ENCODE measurements at places on chromosomes 6 and 20.

- DNase-seq: no peak
Measured at GRCh38 chr20:19045371-19045770, 167.1 kb upstream of the SLC24A3 start.

DNA sequence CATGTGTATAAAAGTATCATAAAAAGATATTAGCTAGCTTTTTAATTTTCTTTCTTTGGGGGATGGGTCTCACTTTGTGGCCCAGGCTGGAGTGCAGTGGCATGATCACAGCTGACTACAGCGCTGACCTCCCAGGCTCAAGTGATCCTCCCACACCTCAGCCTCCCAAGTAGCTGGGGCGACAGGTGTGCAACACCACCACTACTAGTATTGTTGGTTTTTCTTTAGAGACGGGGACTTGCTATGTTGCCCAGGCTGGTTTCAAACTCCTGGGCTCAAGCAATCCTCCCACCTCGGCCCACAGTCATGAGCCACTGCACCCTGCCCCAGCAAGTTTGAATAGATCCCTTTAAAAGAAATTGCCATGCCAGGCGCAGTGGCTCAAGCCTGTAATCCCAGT is 6.5 kb downstream of the TCFL5 start:
- DNase-seq: no peak

GRCh38 chr6:63599243-63599642 is 27.0 kb downstream of the LOC128125822 start:
- DNase-seq: no peak

DNA sequence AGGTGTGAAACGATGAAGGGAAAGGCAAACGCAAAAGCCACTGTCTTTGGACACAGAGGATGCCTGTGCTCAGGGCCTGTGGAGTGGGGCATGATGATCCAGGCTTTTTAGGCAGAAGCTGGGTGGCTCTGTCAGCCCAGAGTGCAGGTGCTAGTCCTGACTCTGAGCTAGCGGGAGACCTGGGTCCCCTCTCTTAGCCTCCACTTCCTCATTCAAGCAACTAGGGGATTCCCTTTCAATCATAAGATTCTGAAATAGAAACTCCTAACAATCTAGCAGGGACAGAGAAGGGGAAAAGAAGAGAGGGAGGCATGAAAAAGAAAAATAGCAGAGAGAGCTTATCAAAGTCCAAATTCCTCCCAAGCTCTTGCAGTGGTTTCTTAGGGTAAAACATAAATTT is 7.6 kb upstream of the HIVEP2 start:
- no peak for DNase-seq

GRCh38 chr6:147117011-147117410 is 87.2 kb upstream of the STXBP5 start:
- DNase-seq: no peak

- no peak for DNase-seq
Measured at GRCh38 chr20:59307270-59307669, 6.9 kb downstream of the EDN3 start.

DNA sequence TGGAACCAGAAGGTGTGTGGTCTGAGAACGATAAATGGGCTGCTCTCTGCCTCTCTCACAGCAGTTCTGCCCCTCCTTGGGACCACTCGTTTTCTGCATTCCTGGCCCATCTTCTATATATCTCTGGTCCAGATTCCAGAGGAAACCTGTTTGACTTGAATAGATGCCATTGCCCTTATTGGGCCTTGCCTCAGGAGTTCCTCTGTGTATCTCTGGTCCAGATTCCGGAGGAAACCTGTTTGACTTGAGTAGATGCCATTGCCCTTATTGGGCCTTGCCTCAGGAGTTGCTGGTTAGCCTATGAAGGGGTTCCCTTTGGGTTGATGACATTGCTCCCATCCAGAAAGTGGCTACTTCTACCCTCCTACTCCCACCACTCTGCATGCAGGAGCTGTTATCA is 189.4 kb downstream of the SLC16A10 start:
- no peak for DNase-seq

- DNase-seq: no peak
Measured at GRCh38 chr6:129694036-129694435, 15.9 kb downstream of the ARHGAP18 start.

- DNase-seq: peak; percentile 69
Measured at GRCh38 chr6:46510651-46511050, 19.4 kb upstream of the RCAN2 start.

DNA sequence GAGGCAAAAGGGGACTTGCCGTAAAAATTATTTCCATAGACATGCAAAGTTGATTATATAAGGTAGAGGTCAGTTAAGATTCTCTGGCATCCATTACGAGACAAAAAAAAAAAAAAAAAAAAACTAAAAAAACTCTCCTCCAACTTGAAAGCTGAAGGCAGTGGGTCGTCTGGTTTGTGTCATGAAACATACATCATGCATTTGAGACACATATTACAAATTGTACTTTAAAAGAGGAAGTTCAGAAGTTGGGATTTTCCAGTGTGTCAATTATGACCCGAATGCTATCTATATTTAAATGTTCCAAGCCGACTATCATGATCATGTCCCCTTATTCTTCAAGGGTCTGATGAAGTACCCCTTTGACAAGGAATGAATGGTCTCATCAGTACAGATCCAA is 125.1 kb downstream of the ZNF217 start:
- no peak for DNase-seq

- DNase-seq: no peak
Measured at GRCh38 chr6:161575523-161576254, 301.8 kb upstream of the AGPAT4 start.

DNA sequence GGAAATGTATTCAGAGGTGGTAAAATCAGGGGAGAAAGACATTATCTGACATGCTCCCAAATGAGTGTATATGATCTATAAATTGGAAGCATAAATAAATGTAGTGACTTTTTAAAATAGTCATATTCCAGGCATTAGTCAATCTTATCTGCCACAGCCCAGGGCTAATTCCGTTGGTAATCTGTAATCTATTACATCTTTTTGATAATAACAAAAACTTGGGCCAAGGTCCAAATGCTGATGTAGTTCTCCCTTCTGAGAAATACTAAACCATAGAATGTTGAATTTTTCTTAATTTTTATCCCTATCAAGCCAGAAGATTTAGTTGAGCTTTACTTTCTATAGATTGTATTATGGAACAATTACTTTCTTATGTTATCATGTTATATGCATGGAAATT is 1279.8 kb downstream of the EPHA7 start:
- DNase-seq: no peak

DNA sequence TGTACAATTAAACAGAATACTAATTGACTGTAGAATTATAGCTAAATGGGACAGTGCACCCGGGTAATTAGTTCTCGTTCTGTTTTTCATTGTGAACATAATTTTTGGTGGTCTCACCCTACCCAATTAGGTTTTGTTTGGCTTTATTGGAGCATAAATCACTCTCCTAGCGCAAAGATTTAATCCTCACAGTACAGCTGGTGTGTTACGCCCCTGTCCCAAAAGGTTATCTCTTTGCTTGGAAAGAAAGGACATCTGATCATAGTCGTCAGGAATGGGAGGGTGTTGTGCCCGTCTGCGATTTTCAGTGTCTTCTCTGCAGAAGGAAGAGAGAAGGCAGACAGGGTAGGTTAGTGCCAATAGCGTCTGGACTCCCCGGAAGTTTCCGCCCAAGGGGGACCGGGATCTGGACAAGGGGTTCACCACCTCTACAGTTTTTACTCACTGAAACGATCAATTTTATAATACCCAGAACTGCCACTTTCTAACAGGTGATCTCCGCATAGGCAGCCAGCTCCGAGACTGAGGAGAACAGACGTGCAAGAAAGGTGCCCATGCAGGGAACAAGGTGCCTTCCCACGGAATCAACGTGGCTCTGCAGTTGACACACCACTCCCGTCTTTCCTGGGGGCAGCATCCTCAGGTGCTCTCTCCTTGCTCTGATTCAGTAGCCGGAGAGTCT is 617.4 kb upstream of the CDH4 start:
- DNase-seq: no peak

GRCh38 chr6:35011096-35012041 is 122.3 kb downstream of the ANKS1A start:
- no peak for DNase-seq

- DNase-seq: no peak
Measured at GRCh38 chr20:48411919-48412522, 415.8 kb downstream of the PREX1 start.

DNA sequence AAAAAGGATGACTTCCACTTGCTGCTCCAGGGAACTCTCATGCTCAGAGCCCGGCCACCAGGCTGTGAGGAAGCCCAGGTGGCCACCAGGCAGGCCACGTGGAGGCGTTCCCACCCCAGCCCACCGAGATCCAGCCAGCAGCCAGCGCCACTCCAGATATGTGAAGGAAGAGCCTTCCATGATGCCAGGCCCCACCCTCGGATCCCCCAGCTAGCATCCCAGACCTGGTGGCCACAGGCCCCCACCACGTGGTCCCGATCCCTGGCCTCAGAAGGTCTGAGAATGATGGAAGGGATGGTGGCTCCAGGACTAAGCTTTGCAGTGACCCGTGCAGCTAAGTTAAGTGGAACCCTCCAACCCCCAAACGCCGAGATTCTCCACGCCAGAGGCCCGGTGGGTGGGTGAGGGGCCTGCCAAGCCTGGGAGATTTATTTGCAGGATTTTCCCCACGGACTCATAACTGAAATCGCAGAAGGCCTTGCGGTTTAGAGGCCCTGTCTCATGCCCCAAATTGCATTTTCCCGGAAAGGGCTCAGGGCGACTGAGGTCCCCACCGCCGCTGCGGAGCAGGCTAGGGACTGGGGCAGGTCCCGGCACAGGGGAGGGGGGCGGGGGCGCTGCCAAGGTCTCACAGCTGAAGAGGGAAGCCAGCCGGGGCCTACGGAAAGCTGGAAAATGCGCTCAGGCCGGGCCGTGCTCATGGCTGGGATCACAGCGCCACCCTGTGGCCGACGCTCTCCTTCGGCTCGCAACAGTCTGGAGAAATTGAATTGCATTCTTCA is 31.1 kb upstream of the CST7 start:
- DNase-seq: peak; percentile 27

DNA sequence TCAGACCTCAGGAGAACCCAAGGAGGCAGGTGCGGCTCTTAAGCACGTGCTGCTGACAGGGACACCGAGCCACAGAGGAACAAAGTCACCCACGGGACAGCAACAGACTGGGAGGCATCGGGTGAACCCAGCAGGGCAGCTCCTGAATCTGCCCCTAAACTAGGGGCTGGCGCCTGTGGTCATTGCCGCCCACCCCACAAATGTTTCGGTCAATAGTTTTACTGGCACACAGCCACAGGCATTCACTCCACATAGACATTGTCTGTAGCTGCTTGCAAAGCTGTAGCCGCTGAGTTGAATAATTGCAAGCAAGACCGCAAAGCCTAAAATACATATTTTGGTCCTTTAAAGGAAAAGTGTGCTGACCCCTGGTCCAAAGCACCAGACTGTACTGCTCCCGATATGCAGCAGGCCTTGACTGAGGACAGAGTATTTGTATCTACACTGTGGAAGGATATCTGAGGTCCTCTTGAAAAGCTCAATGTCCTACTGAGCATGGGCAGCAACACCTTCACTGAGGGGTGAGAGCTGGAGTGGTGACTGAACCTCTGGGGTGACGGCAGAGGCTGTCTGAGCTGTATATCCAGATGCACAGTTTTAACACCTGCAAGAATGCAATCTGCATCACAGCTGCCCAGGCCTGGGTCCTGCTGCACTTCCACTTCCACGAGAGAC is 310.3 kb downstream of the THBS2 start:
- DNase-seq: no peak

GRCh38 chr6:134850721-134851305 is 99.1 kb downstream of the ALDH8A1 start:
- no peak for DNase-seq

GRCh38 chr6:149895048-149895590 is 2.8 kb downstream of the RAET1E start:
- DNase-seq: peak; percentile 83

DNA sequence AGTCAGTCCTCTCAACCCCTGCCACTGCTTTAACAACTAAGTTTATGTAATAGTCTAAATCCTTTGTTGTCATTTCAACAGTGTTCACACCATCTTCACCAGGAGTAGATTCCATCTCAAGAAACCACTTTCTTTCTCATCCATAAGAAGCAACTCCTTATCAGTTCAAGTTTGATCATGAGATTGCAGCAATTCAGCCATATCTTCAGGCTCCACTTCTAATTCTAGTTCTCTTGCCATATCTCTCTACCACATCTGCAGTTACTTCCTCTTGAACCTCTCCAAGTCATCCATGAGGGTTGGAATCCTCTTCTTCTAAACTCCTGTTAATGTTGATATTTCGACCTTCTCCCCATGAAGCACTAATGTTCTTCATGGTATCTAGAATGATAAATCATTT is 57.9 kb upstream of the FOXO3 start:
- DNase-seq: no peak

DNA sequence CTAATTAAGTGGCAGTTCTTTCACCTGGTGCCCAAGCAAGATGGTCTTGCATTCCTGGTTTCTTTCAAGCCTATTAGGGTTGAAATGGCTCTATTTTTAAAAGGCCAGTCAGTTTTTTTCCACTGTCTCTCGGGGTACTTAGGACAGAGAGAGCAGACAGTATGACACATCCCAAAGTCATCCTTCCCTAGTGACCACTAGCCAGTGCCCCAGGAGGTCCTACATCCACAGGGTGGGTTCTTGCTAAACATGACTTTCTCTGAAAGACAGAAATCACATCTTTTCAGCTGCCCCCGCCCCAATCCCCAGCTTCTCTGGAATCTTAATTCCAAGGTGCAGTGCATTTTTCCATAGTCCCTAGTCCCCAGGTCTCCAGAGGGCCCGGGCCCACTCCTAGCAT is 192.4 kb downstream of the SLC24A3 start:
- no peak for DNase-seq

GRCh38 chr6:3721810-3722621 is 29.5 kb downstream of the PXDC1 start:
- DNase-seq: peak; percentile 39

DNA sequence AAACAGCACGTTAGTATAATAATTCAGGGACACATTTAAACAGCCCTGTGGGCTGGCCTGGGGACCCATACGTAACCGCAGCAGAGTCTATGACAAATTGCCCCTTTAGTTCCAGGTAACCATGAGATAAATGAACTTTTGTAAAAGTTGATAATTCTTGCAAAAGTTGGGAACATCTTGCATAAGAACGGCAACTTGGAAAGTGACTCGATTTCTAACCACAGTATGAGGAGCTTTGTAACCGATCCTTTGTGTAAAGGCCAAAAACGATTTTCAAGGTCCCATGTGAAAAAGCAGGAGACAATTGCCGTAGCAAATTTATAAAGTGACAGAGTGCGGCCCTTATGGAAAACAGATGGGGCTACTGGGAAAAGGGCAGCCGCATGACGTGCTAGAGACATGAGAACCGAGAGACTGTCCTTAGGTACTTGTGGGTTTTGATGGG is 81.6 kb downstream of the PSMG4 start:
- DNase-seq: no peak

All from AG09319 (cell line).